NCI-H1694 (cell line): ENCODE measurements at places on chromosomes 3 and 15.

GRCh38 chr3:129305592-129306091, 27.0 kb downstream of the HMCES start:
- DNase-seq = no peak

DNA sequence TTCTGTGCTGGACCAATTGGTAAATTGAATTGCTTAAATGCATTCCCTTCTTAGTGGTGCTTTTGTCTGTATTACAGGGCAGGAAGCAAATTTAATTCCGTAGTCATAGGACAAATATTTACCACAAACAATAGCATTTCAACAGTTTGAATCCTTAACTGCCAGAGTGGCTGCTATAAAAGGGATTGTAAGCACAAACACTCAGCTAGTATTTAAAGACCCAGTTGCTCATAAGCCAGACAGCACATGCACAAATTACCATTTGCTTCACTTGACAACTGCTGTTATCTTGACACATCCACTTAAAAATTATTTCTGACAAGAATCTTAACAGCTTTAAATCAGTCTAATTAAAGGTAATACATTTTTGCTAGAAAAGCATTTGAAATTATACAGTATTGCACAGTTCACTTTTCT, 490.2 kb upstream of the ADAMTS9 start:
- no peak for DNase-seq

- no peak for DNase-seq
Observed at GRCh38 chr3:73540969-73541740, 83.6 kb downstream of the PDZRN3 start.

DNA sequence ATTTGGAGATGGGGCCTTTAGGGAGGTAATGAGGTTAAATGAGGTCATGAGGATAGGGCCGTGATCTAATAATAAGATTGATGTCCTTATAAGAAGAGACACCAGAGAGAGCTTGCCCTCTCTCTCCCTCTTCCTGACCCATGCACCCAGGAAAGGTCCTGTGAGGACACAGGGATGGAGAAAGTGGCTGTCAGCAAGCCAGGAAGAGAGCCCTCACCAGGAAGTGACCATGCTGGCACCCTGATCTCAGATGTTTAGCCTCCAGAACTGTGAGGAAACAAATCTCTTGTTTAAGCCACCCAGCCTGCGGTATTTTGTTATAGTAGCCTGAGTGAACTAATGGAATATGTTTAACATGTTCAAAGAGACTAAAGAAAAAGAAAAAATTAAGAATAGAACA, 15.3 kb upstream of the GNB5 start:
- no peak for DNase-seq

- no peak for DNase-seq
Observed at GRCh38 chr15:58686286-58686685, 63.2 kb downstream of the ADAM10 start.

GRCh38 chr3:65485826-65486469, 552.8 kb downstream of the MAGI1 start:
- no peak for DNase-seq

- DNase-seq = no peak
Observed at GRCh38 chr3:143070977-143071551, 48.5 kb upstream of the CHST2 start.

DNA sequence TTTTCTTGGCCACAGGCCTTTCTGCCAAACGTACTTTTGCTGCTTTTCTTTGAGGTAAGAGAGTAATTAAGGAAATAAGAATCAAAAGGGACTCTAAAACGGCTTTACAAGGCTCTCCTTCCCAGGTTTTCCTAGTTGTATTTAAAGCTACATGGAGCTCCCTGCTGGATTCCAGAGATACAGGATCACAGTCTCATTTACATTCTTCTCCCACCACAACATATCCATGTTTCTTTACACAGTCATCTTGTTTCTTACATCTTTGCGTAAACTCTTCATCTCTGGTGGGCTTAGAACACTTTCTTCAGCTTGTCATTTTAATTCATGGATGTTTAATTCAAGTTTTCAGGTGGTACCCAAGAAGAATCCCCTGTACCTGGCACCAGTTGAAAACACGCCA, 117.6 kb upstream of the BFSP2 start:
- DNase-seq = no peak

GRCh38 chr3:94787734-94788270, 724.9 kb downstream of the NSUN3 start:
- DNase-seq = no peak

DNA sequence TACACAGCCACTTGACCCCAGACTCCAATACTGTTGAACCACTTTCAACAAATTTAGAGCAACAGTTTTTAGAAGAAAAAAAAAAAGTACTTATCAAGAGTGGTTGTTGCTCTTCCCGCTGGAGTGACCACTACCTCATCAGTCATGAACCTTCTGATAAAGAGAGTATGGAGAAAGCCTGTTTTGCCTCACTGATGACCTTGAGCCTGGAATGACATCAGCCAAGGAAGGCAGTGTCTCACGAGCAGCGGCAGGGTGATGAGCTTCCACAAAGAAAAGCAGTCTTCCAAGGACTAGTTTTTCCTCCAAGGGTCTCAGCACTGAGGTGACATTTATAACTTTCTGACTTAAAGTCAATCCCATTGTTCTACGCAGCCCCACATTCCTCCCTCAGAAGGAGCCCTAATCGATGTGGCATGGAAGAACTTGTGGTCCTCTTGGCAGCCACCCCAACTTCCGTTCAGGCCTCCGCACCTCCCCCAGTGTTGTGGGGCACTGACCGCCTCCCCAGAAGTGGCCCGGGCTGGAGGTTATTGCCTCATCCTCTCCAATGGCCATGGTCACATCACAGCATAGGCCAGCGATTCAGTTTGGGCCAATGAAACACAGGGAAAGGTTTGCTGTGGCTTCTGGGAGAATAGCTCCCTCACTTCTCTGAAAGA, 1.8 kb upstream of the CYP11A1 start:
- no peak for DNase-seq

- no peak for DNase-seq
Observed at GRCh38 chr3:30393079-30393478, 213.3 kb upstream of the TGFBR2 start.

GRCh38 chr3:157824281-157824680, 281.9 kb downstream of the SHOX2 start:
- no peak for DNase-seq

GRCh38 chr3:145936971-145937370, 224.0 kb downstream of the PLOD2 start:
- DNase-seq = no peak

DNA sequence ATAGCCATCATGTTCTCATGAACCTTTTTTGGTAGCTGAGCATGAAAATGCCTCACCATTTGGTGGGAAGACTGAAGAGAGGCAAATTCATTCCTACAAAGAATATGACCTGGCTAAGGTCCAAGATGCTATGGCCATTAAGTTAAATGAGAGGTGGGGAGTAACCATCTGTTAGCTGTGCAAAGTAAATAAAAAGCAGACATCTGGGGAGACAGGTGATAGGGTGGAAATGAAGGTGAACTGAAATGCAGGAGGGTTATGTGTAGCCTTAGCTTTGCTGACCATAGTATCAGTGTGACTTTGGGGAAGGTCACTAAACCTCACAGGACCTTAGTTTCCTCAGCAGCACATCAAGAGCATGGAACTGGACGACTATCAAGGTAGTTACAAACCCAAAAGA, 111.0 kb upstream of the STRIT1 start:
- peak; percentile 43 for DNase-seq

DNA sequence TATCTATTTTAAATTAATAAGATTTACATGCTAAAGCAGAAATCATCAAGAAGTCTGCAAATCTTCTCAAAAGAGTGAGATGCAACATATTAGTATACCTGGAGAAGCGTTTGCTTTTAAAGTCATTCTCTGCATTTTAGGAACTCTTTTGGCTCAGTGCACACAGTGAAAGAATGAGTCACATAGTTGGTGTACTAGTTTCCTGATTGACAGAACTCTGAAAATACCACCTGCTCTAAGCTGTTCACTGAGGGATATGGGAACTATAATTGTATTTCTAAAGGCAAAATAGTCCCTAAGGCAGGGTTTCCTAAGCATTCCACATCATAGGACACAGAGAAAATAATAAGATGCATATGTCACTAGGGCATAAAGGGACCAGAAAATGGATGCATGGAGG, 838.5 kb downstream of the DIPK2A start:
- DNase-seq = no peak
